ENCODE measurements at places on chromosomes 16 and 17.

- DNase-seq: no peak
Measured at GRCh38 chr16:1452530-1452929, 8.2 kb upstream of the CCDC154 start.

DNA sequence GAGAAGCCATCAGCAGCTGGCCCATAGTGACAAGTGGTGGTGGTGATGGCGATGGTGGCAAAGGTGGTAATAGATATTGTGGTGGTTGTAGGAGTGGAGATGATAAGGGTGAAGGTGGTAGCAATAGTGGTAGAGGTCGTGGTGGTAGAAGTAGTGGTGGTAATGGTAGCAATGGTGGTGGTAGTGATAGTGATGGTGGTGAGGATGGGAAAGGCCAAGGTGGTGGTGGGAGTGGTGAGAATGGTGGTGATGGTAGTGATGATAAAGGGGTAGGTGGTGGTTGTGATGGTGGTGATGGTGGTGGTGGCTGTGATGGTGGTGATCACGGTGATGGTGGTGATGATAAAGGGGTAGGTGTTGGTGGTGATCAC lies 13.1 kb downstream of the CDH5 start:
- no peak for DNase-seq

DNA sequence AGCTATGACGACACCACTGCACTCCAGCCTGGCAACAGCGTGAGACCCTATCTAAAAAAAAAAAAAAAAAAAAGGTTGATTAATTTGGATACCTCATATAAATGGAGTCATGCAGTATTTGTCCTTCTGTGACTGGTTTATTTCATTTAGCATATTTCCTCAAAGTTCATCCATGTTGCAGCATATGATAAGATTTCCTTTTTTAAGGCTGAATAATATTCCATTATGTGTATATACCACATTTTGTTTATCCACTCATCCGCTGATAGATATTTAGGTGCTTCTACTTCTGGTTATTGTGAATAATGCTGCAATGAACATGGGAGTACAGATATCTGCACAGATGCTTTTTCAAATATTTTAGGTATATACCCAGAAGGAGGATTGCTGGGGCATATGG lies 43.3 kb upstream of the TMC5 start:
- DNase-seq: no peak

DNA sequence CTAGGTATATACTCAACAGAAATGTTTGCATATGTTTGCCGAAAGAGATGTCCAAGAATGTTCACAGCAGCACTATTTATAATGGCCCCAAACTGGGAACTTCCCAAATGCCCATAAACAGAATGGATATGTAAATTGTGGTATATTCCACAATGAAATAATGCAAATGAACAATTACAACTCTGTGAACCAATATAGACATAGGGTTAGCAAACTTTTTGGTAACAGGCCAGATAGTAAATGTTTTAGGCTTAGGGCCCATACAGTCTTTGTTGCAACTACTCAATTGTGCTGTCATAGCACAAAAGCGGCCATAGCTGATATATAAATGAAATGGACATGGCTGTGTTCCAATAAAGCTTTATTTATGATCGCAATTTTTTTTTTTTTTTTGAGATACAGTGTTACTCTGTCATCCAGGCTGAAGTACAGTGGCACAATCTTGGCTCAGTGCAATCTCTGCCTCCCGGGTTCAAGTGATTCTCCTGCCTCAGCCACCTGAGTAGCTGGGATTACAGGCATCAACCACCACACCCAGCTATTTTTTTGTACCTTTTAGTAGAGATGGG lies 16.5 kb downstream of the XYLT1 start:
- DNase-seq: no peak

GRCh38 chr17:33028778-33029177 lies 37.1 kb downstream of the SPACA3 start:
- DNase-seq: no peak

- peak; percentile 37 for DNase-seq
Measured at GRCh38 chr17:7440113-7440833, 961 bp downstream of the FGF11 start.

- DNase-seq: no peak
Measured at GRCh38 chr17:80668375-80669148, 123.9 kb downstream of the RPTOR start.

GRCh38 chr17:79574108-79574507 lies 36.7 kb downstream of the RBFOX3 start:
- no peak for DNase-seq

DNA sequence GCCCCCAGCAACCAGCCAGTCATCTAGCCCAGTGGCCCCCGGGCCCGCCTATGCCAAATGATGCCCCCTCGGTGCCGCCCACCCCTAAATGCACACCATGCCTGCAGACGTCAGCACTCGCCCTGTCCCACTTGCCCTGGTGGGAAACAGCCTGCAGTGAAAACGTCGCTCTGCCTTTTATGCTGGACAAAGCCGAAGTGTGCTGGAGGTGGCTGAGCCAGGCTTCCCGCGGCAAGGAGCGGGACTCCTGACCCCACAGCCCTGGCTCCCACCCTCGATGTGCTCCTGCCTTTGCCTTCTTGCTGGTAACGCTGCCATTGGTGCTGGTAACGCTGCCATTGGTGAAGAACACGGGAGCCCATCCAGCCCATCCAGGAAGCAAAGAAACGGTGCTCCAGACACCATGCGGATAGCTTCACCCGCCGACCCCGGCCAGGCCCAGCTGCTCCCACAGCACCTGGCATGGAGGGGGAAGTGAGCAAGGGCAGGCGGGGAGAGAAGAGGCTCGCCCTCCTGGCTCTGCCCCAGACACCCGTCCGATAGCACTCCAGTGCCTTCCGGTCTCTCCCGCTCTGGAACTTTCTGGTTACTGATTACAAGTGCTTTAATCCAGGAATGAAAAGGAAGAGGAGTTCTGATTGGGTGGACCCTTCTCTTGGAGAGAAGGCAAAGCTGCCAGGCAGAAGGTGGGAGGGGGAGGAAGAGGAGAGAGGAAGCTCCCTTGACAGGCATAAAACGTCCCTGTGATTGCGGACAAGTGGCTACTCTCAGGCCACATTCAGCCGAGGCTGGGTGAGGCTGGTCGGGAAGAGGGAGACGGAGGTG lies 4.0 kb upstream of the BAIAP2 start:
- no peak for DNase-seq

- DNase-seq: no peak
Measured at GRCh38 chr16:86476956-86477534, 33.3 kb upstream of the FOXF1 start.

- no peak for DNase-seq
Measured at GRCh38 chr17:1978396-1978949, 46.7 kb downstream of the RTN4RL1 start.

DNA sequence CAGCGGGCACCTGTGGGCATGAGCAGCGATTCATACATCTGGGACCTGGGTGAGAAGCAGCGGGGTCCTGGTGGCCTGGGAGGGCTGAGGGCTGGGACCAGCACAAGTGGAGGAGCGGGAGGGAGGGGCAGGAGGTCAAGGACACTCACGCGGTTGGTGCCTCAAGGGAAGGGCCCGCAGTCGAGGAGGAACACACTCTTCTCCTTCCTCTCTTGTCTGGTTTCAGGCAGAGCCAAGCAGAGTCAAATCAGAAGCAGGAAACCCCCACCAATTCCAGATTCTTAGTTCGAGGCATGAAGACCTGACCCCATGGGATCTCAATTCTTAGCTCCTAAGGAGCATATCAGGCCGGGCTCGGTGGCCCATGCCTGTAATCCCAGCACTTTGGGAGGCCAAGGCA lies 15.7 kb downstream of the DNAI2 start:
- DNase-seq: no peak

GRCh38 chr17:51817955-51818354 lies 340.6 kb downstream of the CA10 start:
- no peak for DNase-seq

Measured in GM03348 (cell line).